ENCODE measurements at places on chromosomes 3 and 15.

DNA sequence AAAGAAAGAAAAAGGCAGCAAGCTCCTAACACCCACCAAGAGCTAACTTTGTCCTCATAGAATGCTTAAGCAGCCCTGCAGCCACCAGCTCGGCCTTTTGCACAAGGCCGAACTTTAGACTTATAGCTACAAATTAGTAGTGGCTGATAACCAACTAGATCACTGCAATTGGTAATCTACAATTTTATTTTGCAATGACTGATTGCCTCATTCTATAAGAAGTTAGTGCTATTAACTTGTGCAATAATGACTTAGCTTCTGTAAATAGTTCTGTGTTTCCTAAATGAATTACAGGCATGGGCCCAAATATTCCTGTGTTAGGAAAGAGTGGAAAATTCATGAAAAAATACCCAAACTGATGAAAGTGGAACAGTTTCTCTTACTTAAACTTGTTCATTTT, 284.8 kb upstream of the CFAP20DC start:
- no peak for DNase-seq

- DNase-seq: no peak
These were observed 93.2 kb upstream of the CCDC80 start for GRCh38 chr3:112734171-112734570.

- no peak for DNase-seq
These were observed 38.5 kb downstream of the HDC start for GRCh38 chr15:50227076-50227475.

GRCh38 chr15:67025719-67026609, 39.4 kb upstream of the SMAD3 start:
- no peak for DNase-seq

- peak; percentile 33 for DNase-seq
These were observed 60.9 kb downstream of the STRIT1 start for GRCh38 chr3:155232605-155233004.

DNA sequence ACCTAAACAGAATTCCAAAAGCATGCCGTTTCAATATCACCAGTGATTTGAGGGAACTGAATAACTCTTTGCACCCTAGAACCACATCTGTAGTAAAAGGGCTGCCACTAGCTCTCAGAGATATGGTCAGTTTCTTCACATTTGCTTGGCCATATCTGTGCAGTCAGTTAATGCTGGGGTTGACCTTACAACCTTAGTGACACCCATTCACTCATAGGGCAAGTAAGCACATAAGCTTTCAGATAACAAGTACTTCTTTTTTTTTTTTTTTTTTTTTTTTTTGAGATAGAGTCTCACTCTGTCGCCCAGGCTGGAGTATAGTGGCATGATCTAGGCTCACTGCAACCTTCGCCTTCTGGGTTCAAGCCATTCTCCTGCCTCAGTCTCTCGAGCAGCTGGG, 20.4 kb upstream of the FSIP1 start:
- no peak for DNase-seq

DNA sequence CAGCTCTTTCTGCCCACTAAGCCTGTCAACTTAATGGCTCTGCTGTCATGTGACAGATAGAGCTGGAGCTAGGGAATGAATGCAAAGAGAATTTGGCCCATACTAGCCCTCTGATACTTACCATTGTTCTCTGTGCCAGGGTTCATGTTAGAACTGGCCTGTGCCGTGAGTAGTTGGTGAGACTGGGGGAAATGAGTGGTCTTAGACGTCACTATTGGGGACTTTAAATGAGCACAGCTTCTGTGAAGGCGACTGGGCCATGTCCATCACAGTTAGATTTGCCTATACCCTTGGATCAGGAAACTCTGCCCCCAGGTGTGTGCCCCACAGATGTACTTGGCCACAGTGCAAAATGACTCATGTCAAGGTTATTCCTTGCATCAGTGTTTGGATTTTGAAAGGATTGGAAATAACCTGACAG, 124.9 kb downstream of the PTPRG start:
- no peak for DNase-seq

DNA sequence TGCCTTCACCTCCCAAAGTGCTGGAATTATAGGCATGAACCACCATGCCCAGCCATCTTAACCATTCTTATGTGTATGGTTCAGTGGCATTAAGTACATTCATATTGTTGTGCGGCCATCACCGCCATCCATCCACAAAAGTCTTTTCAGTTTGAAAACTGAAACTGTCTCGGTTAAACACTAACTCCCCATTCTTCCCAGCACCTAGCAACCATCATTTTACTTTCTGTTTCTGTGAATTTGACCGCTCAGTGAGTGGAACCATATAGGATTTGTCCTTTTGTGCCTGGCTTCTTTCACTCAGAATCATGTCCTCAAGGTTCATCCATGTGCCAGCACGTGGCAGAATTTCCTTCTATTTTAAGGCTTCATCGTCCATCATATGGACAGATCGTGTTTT, 5.8 kb downstream of the MCM2 start:
- no peak for DNase-seq

- DNase-seq: peak; percentile 22
These were observed 2.5 kb downstream of the XIRP1 start for GRCh38 chr3:39189959-39190269.

GRCh38 chr3:30492322-30493192, 113.8 kb upstream of the TGFBR2 start:
- no peak for DNase-seq

DNA sequence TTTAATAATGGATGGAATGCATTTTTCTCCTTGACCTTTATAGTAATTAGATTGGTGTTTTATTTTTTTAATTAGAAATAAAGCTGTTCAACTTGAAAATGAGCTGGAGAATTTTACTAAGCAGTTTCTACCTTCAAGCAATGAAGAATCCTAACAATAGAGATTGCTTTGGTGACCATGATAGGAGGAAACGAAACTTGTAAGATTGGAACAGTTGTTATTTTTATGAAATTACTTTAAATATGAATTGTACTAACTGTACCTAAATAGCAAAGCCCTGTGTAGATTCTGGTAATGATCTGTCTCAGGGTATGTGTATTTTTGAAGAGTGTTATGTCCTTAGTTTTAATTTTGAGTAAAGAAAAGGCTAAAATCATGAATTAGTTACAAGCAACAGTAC, 44.4 kb downstream of the MFN1 start:
- no peak for DNase-seq

DNA sequence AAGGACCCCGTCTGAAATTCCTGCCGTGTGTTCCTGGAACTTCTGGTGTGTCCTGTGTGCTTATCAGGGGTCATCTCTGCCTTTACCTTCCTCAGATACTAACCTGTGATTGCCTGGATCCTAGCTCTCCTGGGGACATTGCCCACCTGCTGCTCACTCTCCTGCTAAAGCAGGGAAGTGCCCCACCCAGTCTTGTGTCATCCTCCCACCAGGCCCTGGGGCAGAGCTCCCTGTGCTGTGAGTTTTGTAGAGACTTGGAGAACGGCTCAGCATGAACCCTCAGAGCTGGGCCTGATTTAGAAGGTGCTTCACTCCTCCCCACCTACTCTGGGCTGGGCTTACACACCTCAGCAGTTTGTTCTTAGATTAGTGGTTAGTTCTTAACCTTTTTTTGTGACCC, 3.8 kb upstream of the TMEM44 start:
- no peak for DNase-seq

DNA sequence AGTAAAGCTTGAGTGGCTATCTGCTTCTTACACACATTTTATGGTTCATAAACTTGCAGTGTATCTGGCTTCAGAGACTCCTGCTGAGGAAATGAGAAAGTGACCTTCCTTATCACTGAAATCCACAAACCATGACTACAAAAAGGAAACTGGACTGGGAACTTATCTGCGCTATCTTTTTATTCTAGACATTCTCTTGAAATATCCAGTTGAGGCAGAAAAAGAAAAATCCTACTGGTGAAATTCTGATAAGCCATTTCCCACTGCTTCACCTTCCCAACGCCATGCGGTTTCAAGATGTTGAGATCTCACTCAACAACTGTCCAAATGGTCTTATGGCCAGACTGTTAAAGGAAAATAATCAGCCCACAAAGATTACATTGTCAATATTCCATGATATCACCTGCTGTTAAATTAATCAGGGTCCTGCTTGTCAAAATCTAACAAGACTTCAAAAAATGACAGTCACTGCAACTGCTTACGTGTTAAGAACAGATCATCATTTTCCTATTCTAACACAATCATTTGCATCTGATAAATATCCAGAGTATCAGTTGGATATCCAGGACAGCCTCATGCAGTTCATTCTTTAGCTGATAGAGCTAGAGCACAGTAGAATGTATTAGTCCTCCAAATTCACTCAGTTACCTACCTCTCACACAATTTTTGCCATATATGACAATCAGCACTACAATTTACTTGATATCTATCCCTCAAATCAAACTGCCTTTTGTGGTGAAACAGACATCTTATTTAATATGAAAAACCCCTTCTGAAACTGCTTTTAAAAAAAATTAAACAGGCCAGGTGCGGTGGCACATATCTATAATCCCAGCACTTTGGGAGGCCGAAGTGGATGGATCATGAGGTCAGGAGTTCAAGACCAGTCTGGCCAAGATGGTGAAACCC, 538.1 kb downstream of the MAGI1 start:
- no peak for DNase-seq

DNA sequence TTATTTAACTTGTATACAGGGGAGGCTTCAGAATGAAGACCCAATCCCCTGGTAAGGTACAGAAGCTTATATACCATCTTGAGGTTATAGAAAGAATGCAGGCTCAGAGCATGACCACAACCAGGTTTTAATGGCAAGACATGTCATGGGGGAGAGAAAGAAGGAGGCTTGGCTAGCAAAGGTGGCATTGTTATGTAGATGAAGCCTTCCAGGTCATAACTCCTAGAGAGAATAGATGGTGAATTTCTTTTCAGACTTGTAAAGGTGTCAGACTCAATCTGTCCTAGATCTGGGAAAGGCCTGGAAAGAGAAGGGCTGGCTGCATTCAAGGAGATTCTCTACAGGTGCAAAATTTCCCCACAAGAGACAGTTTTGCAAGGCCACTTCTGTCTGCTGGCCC, 99.4 kb upstream of the CTDSPL start:
- DNase-seq: no peak

DNA sequence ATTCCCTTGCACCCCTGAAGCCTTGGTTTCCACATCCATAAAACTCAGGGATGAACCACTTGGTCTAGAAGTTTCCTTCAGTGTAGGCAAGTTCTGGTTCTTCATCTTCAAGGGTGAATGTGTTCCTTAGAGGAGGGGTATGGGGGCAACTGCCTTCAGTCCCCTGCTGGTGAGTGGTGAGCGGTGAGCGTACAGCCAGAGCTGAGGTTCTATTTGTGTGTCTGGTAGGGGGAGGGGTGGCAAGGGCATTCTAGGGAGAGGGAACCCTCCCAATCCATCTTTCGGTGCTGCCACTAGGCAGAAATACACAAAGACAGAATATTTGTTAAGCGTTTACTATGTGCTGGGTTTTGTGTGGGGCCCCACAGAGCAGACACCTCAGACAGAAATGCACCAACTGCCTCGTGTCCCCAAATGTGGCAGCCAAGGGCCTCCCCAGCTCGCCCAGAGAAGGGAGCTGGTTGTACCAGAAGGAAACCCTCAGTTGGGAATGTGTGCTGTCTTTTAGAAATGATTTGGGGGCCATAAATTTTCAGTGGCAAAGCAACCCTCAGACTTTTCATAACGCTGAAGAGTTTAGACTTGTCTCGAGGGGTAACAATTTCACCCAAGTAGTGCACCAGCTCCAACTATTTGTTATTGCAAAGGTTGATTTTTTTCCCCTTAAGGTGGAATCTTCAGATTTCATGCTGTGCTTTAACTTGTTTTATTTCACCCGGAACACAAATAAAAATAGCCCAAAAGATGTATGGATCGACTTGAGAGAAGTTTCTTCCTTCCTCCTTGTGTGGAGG, 137.6 kb downstream of the FBLN2 start:
- no peak for DNase-seq

DNA sequence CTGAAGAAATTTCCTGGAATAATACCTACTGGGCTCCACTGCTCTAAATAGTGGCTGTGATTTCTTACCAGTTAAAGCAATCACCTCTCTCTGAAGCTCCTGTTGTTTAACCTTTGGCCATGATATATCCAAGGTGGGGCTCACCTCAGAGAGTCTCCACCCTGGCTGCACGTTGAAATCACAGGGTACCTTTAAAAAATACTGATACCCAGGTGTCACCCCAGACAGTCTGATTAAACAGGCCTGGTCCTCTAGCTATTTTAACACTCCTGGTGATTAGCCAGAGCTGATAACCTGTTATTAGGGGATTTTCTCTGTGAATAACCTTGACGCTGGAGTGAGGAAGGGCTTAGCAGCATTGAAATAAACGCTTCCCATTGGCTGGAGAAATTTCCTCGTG, 22.3 kb upstream of the ZBTB38 start:
- DNase-seq: no peak

DNA sequence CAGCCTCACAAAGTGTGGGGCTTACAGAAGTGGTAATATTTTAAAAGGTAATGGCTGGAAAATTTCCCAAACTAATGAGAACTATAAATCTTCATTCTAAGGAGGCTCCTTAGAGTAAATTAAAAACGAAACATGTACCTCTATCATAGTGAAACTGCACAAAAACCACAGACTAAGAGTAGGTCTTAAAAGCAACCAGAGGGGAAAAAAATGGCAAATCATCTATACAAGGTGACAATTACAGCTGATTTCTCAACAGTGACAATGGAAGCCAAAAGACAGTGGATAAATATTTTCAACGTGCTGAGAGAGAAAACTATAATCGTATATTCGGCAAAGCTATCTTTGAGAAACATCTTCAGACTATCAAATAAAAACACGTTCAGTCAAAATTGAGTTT, 20.6 kb downstream of the HEG1 start:
- DNase-seq: no peak
